Cortex of kidney (tissue), 1 donor: ENCODE measurements at places on chromosomes 3 and 15.

DNA sequence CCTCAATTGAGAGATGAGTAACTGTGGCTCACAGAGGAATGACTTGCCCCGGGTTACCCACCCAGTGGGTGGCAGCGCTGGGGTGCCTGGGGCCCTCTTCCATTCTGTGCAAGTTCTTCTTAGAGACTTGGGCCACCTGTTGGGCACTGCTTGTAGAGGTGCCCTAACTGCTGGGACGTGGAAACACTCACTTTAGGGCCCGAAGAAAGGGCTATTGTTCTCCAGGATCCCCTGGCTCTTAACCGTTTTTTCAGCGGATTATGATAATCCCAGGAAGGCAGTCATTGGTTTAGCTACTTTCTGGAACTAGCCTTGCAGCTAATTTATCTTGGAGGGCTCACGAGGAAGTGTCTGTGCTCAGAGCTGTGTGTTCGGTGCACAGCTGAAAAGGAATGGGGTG lies 66.0 kb upstream of the GCNT3 start:
- DNase-seq, result no peak

GRCh38 chr3:138849222-138849940 lies 14.7 kb upstream of the PIK3CB start:
- DNase-seq, result no peak

DNA sequence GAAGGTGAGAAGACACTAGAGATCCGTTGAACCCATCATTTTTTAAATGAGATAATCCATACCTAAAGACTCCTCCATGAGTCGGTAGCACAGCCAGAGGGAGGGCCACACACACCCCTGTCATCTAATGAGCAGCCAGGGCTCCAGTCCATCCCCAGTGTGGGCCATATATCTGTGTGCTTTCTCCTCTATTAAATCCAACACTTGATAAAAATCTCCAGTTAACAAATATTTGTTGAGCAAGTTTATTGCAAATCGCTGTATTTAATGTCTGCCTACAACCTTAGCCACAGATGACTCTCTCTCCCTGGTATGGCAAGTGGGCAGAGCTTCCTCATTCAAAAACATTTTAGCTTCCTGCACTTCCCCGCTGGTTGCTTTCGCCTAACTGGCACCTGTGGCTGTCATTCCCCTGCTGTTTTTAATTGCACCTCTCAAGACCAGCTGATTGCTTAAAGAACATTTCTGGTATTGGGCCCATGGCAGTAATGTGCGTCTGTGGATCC lies 82.8 kb downstream of the SMAD3 start:
- DNase-seq, result no peak

GRCh38 chr3:190173426-190173825 lies 52.7 kb upstream of the P3H2 start:
- no peak for DNase-seq

- no peak for DNase-seq
These were observed 177.5 kb upstream of the ICE2 start for GRCh38 chr15:60656481-60656880.

DNA sequence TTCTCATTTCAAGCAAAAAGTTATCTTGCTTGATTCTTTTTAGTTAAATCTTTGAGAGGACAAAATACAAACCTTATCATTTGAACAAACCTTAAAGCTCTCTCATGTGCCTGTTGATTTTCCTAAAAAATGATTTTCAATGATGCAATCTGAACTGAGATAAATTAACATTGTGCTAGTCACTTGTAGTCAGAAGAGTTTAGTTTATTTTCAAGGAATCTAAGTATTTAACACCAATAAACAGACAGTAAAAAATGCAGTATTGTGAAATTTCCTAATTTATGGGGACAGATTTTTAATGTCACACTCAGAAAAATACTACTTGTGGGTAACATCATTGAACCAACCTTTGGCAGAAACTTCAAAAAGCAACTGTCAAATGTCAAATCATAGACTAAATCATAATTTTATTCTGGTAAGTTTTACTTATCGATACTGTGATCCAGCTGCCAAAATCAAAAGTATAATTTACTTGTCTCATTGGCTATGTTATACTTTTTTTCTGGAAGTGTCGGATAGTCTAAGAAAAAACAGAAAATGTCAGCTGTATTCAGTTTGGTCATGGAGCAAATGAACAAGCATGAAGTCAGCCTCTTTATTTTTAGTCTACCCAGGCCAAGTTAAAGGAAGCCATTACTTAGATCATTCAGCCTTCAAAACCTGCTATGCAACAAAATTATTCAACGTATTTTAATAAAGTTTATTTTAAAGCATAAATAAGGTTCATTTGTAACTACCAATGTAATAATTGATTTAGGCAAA lies 52.4 kb upstream of the FNDC3B start:
- no peak for DNase-seq

- DNase-seq, result no peak
These were observed 52.1 kb downstream of the TGFBR2 start for GRCh38 chr3:30658328-30659052.

- DNase-seq, result no peak
These were observed 16.6 kb upstream of the AGTR1 start for GRCh38 chr3:148681080-148681479.

DNA sequence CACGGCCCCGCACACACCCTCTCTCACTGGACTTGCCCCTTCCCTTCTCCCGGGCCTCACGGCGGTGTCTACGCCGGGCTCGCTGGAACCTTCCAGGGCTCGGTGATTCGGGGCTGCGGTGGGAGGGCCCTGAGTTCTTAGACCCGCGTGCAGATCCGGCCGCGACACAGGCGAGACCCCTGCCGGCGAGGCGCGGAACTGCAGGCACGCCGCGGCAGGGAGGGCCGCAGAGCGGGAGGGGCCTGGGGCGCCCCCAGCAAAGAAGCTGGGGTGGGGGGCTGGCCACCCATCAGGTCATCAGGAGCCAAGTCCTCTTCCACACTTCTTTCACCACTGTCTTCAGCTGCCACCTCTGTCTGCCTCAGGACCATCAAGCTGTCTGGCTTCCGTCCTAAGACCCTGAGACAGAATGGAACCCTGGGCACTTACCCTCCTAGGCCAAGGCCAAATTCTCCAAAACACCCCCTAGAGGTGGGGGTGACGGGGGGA lies 164.5 kb downstream of the XXYLT1 start:
- DNase-seq, result no peak

DNA sequence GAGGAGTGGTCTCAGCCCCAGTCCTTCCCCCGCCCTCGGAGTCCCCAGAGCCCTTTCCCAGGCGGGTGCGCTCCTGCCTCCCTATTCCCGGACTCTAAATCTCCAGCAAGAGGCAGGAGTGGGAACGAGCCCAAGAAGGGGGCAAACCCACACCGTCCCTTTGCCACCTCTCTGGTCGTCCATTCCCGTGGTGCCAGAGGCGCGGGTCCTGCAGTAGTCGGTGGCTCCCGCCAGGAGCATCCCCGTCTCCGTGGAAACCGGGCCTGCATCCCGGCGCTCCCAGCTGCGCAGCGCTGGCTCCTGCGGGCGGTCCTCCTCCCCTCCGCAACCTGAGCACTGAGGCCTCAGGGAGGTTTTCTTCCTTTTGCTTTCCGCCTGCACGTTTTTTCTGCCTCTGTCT lies 44.8 kb downstream of the LHFPL4 start:
- no peak for DNase-seq

DNA sequence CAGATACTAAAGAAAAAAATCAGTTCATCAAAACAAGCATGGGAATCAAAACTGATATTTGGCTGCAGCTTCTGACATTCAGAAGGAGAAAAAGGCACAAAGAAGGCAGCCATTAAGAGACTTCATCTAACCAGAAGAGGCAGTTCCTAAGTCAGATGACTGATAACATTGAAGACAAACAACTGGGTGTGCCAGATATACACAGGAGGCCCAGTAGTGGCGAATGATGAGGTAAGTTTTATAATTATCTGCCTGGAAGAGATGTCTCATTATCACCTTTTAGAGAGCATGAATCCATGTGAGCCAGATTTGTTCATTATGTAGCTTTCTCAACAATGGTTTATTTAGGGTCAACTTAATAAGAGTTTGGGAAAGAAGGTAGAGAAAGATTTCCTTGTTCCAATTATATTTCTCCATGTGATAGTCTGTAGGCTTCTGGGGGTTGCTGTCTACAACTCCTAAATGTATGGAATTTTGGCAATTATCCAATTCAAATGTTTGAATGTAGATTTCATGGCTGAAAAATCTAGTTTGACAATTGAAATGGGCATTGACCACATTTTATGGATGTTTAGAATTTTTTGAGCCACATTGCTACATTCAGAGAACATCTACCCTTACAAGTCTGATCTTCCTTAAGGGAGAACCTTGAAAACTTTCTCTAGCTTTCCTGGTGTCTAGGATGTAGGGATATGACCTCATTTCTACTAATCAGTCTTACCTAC lies 50.4 kb upstream of the RASGRF1 start:
- DNase-seq, result no peak

GRCh38 chr15:88385078-88385700 lies 82.0 kb downstream of the MRPL46 start:
- no peak for DNase-seq
